Activated naive CD4-positive, alpha-beta T cell (primary cell): ENCODE measurements at places on chromosomes 2 and 18.

DNA sequence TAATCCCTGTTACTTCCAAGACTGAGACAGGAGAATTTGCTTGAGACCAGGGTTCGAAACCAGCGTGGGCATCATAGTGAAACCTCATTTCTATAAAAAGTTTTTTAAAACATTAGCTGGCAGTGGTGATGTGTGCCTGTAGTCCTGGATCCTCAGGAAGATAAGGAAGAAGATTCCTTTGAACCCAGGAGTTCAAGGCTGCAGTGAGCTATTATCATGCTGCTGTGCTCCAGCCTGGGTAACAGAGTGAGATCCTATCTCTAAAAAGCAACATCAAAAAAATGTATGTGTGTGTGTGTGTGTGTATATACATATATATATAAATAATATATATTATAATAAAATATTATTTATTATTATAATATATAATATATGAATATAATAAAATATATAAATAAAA, 1417.6 kb upstream of the CDH2 start:
- DNase-seq: no peak

GRCh38 chr18:7633171-7633570, 66.1 kb downstream of the PTPRM start:
- no peak for DNase-seq

DNA sequence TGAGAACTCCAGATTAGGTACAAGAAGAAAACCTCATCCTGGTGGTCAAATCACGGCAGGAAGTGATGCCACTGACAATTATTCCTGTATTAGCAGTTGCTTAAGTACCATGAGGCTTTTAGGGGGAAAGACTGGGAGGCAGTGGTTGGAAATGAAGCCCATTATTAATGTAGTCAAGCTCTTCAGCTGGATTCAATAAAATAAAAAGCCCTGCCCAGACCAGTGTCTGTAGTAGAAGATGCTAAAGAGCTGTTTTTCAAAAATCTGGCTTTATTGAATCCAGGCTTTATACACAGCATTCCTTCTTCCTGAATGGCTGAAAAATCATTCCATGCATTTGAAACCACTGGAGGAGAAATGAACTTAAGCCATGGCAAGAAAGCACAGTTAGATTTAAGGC, 155.2 kb downstream of the BCL2 start:
- no peak for DNase-seq

DNA sequence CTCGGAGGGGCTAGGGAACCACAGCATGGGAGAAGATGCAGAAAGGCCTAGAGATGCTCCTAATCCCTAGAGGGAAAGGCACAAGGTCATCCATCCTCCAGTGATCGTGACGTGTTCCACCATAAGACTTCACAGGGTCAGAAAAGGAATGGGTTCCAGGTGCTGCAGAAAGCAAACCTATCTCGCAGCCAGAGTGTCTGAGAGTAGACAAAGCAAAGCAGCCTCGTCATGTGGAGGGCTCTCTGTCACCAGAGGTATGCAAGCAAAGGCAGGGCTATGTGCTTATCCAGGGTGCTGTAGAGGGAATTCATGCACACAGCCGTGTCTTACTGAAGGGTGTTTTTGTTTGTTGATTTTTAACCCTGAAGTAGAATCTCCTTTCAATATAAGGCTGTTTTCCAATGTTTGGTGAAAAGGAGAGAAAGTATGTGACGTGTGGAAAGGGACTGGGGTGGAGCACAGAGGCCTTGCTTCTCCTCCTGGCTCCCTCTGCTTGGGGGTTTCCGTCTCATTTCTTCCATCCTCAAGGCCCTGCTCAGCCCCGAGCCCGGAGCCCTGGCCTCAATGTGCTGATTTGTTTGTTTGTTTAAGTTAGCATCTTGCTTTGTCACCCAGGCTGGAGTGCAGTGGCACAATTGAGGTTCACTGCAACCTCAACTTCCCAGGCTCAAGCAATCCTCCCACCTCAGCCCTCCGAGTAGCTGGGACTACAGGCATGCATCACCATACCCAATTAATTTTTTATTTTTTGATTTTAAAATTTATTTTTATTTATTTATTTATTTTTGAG, 3.0 kb downstream of the GPR55 start:
- DNase-seq: no peak

DNA sequence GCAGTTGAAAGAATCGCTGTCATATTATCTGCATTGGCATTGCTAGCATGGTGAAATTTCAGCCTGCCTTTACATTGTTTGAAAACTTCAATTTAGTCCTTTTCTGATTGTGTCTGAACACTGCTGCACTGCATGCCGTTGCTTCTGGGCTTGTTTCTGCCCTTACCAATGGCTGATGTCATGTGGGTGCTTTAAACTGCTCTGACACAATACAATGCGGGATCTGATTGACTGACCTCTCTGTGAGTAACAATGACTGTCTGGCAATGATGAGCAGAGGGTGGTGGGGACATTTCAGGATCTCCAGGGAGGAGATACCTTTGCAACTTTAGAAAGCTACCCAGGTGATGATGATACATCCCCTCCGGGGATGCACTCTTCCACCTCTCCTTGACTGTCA, 119.5 kb upstream of the ZBTB14 start:
- DNase-seq: no peak

- DNase-seq: no peak
Observed at GRCh38 chr2:235857598-235857997, 310.6 kb downstream of the GBX2 start.

GRCh38 chr2:17625446-17625845, 85.0 kb downstream of the VSNL1 start:
- DNase-seq: no peak

DNA sequence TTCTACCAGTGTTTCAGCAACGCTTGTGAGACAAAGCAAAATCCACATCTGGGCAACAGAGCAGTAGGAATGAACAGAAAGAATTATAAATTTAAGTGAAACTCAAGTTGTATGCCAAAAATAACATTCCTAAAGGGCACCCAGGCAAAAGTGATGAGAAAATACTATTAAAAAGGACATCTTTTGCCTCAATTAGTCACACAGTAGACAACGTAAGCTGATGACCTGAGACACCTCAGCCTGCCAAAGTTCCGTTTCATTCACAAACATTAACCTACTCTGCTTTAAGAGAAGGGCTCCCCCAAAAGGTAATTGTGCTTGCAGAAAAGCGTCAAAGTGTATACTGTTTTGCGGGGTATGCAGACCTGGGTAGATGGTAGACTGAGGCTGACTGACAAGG, 7.2 kb downstream of the HDLBP start:
- DNase-seq: no peak

- DNase-seq: no peak
Observed at GRCh38 chr2:128380961-128381938, 62.6 kb upstream of the HS6ST1 start.

GRCh38 chr2:118613737-118614136, 233.7 kb downstream of the EN1 start:
- DNase-seq: no peak

DNA sequence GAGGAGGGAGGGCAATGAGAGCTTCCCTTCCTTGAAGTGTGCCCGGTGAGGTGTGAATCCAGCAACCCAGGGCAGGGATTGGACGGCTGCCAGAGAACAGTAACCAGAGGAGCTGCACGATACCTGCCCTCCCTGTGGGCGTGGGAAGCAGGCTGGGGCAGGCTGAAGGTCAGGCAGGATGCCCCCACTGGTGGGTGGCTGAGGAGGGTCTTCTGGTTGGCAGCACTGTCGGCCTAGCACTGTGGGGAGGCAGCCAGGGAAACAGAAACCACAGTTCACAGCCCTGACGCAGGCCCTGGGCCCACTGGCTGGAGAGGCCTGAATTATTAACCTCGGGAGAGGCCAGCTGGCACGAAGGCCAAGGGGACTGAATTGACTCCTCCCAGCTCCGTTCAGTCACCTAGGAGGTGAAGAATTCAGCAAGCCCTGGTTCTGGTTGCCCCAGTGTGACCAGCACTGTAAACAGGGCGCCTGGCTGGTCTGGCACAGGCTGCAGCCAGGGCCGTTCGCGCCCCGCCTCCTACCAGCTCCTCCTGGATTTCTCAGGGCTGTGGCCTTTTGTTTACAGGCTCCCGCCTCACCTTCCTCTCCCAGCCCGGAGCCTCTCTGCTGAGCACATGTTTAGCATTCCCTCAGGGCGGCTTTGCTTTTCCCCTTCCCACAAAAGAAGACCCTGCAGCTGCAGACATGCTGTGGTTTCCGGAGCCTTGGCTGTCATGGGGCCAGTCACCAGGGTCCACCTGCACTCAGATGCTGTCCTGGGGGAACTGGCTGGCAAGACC, 97.8 kb downstream of the B3GNT2 start:
- no peak for DNase-seq

DNA sequence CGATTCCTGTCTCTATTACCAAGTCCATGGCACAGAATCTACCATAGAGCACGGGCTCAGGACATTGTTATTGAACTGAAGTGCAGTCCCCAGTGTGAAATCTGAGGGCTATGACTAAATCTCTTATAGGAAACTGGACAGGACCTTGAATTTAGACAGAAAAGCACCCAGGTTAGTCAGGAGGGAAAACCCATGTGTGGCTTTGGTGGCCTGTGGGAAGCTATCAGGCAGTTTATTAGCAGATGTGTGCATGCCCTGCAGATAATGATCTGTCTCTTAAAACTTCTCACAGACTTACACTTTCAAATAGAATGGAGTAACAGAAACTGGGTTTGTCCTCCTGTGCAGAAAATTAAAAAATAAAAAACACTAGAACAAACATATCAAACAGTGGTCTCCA, 610.0 kb upstream of the RAB6C start:
- no peak for DNase-seq
